Gastrocnemius medialis (tissue), 4 donors: ENCODE measurements at places on chromosomes 5 and 9. TPM values are rescaled to one million over a fixed set of nuclear protein-coding genes. Genes with fewer than 3 reads are reported as not detected.

GRCh38 chr5:5418006-5418405, 4.5 kb upstream of the ICE1 start:
- no peaks in the 10 kb centered on the region for H3K27me3 ChIP-seq
- DNase-seq, result no peak
- no peak overlapping the region for H3K4me3 ChIP-seq
- peaks cover 7% of the 10 kb centered on the region for H3K4me1 ChIP-seq
- H3K27ac ChIP-seq, result no peak overlapping the region

- no peaks in the 10 kb centered on the region for H3K27me3 ChIP-seq
- peaks cover 14% of the 10 kb centered on the region for H3K4me1 ChIP-seq
- no peak overlapping the region for H3K27ac ChIP-seq
- no peak for DNase-seq
Observed at GRCh38 chr9:19286634-19287188, 56.2 kb downstream of the DENND4C start.

The NR6A1 gene
- 2.2 TPM for total RNA-seq

- no peaks in the 10 kb centered on the region for H3K36me3 ChIP-seq
- no peak overlapping the region for H3K27ac ChIP-seq
- no peak for DNase-seq
- H3K4me3 ChIP-seq, result no peak overlapping the region
Observed at GRCh38 chr5:76718381-76718832, 2.5 kb downstream of the F2R start.

DNA sequence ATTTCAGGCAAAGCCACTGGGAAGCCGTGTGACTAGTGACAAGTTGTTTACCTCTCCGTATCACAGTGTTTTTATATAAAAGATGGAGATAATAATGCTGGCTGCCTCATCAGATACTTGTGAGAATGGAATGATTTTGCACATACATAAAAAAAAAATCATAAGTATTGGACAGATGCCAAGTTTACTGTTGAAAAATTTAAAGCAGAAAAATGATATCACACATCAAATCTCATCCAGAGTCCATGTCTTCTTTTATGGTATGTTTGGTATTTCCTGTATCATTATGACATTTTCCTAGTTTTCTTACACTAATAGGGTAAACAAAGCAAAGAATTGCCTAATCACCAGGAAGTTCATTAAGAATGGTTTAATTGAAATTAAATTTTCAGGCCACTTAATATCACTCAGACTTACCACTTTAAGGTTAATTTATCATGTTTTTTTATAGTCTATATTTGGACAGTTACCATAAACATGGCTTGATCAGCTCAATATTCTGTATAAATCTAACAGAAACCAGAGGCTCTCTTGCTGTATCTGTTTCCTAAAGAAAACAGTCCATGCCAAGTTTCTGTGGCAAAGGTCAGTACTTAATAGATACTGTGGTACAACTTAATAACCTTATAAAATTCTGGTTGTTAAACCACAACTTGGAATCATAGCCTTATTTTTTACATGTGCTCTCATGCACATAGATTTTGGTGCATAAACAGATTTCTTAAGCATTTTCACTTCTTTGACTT, 656.5 kb upstream of the RIOK2 start:
- no peak overlapping the region for H3K27ac ChIP-seq
- no peaks in the 10 kb centered on the region for H3K36me3 ChIP-seq
- no peaks in the 10 kb centered on the region for H3K27me3 ChIP-seq
- DNase-seq, result no peak
- H3K4me1 ChIP-seq, result no peaks in the 10 kb centered on the region
- H3K4me3 ChIP-seq, result no peak overlapping the region

DNA sequence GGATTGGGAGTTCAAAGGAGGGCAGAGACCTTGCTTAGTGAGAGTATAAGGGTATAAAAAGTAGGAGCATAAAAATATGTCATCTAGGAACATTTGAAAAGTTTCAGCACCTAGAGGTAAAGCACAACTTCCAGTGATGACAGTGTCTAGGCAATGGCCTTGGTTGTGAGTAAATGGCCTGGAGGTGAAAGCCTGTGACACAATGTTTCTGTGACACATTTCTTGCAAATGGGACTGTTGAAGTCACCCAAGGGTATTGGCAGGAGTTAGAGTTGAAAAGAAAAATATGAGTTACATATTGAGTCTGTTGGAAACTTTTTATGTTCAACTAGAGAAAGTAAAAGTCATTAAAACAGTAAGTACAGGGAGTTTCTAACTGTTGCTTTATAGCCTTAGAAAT, 14.8 kb downstream of the C5orf47 start:
- H3K4me3 ChIP-seq, result no peak overlapping the region
- no peaks in the 10 kb centered on the region for H3K36me3 ChIP-seq
- DNase-seq, result no peak
- no peak overlapping the region for H3K27ac ChIP-seq
- H3K27me3 ChIP-seq, result no peaks in the 10 kb centered on the region

- H3K36me3 ChIP-seq, result no peaks in the 10 kb centered on the region
- H3K27ac ChIP-seq, result peak overlapping the region; percentile 98
- DNase-seq, result peak; percentile 74
- no peaks in the 10 kb centered on the region for H3K27me3 ChIP-seq
Observed at GRCh38 chr5:43041669-43042175, 1.6 kb upstream of the ANXA2R start.

The BTNL8 gene
- 0.59 TPM for total RNA-seq
